Glomerular endothelial cell (primary cell): ENCODE measurements at places on chromosomes 11 and 22. TPM values are rescaled to one million over a fixed set of nuclear protein-coding genes. Genes with fewer than 3 reads are reported as not detected.

The KIAA1671 gene
- total RNA-seq, result 60.3 and 91.0 TPM in 2 replicates

DNA sequence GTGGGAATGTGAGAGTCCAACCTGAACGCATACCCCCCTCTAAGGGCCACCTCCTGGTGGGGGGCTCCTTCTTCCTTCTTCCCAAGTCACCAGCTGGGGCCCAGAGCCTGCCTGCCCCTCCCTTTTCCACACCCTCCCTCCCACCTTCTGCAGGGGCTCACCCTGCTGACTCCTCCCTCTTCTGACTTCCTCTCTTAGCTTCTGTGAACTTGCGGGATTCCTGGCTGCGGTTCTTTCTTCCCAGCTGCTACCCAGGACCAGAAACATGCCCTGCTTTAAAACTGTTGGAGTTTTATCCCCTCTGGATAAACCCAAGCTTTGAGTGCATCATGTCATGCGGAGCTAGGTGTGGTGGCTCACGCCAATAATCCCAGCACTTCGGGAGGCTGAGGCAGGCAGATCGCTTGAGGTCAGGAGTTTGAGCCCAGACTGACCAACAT lies 10.2 kb downstream of the LRRC74B start:
- DNase-seq, result no peak

The ANO1 gene
- total RNA-seq, result 0.70 and 3.0 TPM in 2 replicates

GRCh38 chr22:39183991-39184585 lies 31.6 kb upstream of the CBX7 start:
- no peak for DNase-seq

DNA sequence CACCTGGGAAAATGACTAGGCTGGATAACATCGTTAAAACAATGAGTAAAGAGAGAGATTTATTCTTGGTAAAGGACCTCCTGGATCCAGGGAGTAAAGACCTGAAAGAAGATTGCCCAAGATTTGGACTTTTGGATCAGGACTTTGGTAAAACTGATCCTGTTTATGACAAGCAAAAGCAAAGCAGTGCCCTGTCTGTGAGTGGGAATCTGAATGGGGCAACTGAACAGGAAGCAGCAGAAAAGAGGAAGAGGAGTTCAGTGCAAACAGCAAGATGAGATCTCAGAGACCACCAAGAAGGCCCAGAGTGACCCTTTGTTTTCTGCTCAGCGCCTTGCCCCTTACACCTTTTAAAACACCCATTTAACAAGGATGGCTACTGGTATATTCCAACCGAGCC lies 122.0 kb downstream of the VPREB1 start:
- no peak for DNase-seq

The OR52N4 gene
- not detected in 2 replicates for total RNA-seq

GRCh38 chr11:65412271-65413076 lies 10.1 kb upstream of the NEAT1 start:
- DNase-seq, result no peak

DNA sequence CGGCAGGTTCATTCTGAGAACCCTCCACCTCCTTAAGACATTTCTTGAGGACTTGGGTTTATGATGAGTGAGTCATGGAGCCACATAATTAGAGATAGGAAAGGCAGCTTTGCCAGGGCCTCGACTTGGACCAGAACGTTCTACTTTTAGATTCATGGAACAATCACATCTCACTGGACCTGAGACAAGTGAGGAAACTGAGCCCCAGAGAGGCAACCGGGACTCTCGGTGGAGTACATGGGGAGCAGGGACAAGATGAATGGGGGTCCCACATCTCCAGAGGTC lies 59.5 kb downstream of the LINC01488 start:
- no peak for DNase-seq

The CSRP3 gene
- not detected in 2 replicates for total RNA-seq

The IRAG1 gene
- 0.29 and 1.4 TPM in 2 replicates for total RNA-seq

DNA sequence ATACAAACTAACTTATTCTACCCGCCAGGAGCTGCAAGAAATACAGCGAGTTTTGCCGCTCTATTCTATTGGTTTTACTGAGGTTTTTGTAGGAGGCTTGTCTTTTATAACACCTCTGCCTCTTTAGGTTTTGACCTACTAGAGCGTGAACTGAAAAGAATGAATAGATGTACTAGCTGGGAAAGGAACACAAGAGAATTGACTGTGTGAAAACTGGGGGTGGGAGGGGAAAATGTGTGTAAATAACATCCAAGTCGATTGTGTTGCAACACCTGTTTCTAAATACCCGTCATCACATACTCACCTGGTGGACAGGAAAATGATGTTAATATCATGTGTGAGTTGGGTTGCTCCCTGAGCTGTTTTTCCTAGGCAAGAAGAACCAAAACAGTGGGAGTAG lies 12.9 kb upstream of the JHY start:
- no peak for DNase-seq

- DNase-seq, result no peak
Observed at GRCh38 chr22:40023341-40023841, 28.6 kb downstream of the FAM83F start.

The PATL1 gene
- 16.2 and 30.7 TPM in 2 replicates for total RNA-seq

The POTEH gene
- total RNA-seq, result not detected in 2 replicates

DNA sequence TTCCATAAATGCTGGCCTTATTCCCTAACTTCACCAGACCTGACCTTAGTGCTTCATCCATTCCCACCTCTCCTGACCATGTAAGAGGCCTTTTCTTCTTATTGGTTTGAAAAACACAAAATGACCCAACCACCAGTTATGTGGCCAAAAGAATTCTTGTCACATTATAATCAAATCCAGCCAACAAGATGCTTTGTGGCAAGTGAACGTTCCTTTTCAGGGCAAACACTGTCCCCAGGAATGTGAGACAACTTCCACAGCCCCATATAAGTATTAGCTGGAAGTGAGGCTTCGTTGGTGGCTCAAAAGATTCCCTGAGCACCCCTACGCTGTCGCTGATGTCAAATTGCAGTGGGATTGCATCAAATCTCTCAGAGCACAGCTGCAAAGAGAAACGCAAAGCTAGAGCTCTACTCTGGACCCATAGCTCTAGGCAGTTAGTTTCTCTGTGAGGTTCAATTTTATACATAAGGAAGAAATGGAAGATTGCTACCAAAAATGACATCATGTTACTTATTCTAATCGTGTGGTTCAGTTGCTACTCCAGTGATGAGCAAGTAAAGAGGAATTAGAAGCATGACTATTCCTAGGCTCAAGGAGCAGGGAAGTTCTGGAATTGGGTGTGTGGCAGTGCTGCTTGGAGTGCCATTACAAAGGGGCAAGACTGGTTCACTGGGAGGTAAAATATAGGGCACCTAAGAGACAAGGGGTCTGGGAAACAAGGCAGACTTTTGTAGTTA lies 26.1 kb downstream of the GLYATL1 start:
- DNase-seq, result no peak

DNA sequence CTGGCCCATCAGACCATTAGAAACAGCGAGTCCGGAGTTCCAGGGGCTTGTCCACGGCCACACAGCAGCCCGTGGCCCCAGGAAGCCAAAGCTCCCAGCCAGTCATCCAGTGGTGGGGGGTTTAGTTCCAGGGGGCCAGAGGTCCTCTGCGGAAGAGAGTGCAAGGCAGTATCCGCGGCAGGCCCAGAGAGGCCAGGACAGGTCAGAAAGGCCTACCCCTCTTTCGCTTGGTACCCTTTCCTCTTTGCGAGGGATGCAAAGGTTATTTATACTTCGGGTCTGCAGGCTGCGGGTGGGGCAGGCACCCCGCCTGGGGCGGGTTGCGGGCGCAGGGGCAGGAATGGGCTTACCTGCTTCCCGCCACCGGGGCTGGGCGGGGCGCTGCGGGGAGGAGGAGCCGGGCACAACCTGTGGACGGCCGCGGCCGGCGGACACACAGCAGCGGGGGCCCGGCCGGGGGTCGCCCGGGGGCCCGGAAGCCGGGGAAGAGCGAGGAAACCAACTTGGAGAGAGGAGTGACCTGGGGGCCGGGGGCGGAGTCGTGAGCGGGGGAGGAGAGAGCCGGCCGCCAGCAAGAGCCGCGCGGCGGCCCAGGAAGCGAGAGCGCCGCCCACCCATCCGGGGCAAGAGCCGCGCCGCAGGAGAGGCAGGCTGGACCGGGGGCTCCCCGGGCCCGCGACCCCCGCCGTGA lies at the start of gene SH3BP1:
Gene SH3BP1 (plus strand): TSS at position 600 of the 691 bp plus-strand sequence. CDS start 119 bp downstream, outside the sequence.
- DNase-seq, result no peak

The DEFB131B gene
- not detected in 2 replicates for total RNA-seq

- no peak for DNase-seq
Observed at GRCh38 chr11:12818333-12819015, 144.3 kb downstream of the TEAD1 start.

DNA sequence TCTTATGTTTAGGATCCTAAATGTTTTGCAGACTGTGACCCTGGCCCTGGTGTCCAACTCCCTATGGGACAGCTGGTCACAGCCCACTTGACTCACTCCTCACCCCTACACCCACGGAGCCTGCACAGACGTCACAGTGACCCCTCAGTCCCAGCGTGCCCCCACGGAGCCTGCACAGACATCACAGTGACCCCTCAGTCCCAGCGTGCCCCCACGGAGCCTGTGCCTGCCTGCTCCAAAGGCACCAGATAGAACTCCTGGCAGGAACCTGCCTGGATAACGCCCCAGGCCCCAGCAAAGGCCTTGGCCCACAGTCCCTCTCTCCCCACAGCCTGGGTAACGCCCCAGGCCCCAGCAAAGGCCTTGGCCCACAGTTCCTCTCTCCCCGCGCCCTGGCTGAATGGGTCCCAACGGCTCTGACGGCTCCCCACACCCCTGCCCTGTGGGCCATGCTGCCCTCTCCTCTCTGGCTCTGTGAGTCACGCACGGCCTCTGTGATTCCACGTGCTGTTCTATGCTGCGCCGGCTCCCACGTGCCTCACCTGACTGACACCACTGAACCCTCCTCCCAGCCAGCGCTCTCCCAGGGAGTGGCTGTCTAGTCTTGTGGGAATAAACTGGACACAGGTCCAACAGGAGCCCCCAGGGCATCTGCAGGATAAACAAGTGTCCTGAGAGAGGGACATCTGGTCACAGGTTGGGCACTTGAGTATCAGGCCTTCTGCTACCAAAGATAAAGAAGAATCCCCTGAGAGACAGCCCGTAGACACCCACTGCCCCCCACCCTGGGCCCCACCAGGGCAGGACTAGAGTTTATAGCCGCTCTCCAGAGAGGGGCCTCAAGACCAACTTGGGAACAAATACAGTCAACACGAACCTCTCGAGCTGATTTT lies 250.3 kb downstream of the BRD1 start:
- DNase-seq, result no peak

GRCh38 chr11:76152741-76153570 lies 53.3 kb downstream of the WNT11 start:
- DNase-seq, result no peak

DNA sequence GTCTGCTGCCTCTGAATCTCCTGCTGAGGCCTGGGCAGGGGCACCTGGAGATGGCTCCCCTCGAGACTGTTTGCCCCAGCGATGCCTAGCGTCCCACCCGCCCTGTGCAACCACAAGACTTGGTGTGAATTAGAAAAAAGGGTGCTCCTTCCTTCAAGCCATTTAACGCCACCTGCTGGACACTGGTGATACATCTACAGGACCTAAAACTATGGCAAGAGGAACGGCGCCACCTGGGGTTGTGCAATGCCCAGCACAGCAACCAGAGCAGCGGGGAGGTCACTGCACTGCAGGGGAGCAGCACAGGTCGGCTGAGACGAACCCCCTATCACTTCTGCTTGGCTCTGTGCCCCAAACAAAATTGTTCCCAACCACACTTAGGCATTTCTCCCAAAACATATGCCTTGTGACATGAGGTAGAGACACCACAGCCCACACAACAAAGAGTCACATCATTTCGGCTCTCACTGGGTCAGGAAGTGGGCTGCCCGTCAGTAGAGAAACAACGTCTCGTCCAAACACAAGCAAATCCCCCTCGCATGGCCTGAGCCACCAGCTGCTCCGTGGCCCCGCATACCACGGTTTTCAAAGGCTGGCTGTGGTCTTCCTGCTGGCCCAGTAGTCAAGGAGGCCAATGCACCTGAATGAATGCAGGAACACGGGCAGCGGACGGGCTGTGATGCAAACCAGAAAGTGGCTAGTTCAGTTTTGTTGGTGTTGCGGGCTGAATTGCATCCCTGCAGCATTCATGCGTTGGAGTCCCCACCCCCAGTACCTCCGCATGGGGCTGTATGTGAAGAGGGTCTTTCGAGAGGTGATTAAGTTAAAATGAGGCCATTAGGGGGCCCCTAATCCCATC lies 171.9 kb downstream of the SHANK2 start:
- DNase-seq, result no peak

The SMCO4 gene
- total RNA-seq, result 12.6 and 24.0 TPM in 2 replicates

The CD248 gene
- 1.1 and 2.1 TPM in 2 replicates for total RNA-seq

DNA sequence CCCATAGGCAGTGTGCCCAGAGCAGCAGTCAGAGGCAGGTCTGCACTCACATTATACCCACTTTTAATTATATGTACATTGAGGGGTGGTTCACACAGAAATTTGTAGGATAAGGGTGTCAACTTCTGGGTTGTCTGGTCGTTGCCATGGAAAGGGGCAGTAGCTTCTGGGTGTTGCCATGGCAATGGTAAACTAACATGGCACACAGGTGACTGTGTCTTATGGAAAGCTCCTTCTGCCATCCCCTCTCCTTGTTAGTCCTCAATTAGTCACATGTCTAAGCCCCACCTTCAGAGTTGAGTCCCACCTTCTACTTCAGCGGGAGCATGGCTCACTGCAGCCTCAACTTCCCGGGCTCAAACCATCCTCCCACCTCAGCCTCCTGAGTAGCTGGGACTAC lies 56.3 kb upstream of the ATXN10 start:
- DNase-seq, result no peak

The KCNJ11 gene
- 1.0 TPM in 1 of 2 replicates, not detected in the other for total RNA-seq

GRCh38 chr11:28773606-28774005 lies 665.4 kb downstream of the METTL15 start:
- no peak for DNase-seq

DNA sequence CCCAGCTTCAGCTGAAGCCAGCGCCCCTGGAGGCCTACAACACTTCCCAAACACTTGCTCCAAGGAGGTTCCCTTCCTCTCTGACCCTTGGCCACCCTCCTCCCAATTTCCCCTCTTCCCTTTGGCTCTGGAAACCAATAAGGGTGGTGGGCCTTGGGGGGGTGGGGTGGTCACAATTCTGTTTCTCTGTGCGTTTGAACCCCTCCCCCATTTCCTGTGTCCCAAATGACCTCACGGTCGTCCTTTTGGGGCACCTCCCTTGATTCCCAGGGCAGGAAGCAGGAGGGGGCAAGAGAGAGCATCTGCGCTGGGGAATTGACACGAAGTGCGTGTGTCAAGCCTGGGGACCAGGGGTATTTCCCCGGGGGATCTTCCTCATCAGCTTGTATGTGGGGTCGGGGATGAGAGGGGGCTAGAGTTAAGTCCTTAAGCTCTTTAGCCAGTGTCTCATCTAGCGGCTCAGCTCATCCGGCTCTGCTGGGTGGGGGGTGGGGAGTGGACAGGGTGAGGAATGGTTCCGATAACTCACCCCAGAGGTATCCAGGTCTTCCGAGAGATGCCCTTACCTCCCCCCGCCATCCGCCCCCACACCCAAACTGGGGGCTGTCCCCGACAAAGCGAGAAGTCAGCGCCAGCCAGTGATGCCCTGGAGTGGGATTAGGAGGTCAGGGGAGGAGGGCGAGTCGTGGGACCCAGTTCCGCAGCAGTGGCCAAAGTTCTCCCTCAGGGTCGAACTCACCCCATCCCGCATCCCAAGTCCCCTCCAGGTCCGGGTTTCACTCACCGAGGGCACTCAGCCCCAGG lies 587 bp downstream of the ESAM start:
- DNase-seq, result no peak
